ENCODE measurements at places on chromosomes 4 and X.

DNA sequence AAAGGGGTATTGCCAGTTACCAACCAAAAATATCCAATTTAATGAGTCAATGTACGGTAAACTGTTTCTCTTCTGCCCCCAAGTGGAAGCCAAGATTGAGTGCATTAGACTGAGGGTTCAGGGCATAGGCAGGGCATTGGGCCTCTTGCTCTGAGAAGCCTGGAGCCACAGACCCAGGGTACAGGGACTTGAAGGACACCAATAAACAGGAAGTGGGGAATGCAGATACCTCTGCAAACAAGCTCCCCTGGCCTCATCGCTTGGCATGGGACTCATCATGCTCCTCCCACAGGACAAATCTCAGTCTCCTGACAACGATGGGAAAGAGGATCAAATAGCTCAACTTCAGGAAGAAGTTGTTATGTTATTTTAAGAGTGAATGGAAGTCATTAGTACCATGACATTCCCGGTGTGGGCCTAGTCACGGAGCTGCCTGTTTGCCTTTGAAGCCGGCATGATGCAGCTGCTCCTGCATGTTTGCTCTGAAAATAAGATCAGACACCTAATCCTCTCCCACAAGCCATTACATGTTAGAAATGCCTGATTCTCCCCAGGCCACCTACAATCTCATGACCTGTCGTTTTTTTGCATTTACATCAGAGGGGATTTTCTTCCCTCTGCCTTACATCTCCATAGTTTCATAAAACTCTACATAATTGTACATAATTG is 224.2 kb downstream of the RCHY1 start:
- DNase-seq, result peak; percentile 10

GRCh38 chrX:75061701-75062100 is 94.4 kb downstream of the ABCB7 start:
- no peak for DNase-seq

DNA sequence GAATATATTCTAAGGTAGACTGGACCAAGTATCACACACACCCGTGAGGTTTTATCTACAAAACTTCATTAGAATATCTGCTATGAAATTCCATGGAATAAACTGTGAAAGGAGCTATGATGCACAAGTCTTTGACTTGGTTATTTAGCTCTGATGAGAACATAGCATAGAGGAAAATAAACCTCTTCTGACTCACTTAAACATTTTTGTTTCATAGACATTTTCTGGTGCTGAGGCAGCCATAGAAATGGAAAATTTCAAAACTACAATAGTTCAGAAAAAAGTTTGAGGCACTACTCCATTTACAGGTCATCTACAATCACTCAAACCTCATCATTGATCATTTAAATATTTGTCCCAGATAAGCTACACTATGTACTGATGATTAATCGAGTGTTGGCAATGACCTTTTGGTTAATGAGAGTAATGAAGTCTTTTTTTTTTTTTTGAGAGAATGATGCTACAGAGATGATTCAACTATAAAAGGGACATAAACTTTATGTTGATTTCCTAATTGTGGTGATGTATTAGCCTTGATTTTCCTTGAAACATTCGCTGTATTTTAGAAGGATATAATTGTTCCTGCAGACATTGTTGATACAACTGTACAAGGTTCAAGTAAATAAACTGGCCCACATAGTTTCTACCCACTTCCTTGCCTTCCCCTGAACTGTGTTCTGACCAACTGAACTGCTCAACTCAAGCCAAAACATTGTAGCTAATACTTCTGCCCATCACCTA is 77.5 kb downstream of the AREG start:
- DNase-seq, result no peak

- peak; percentile 68 for DNase-seq
Observed at GRCh38 chrX:129637217-129638109, 17.3 kb downstream of the APLN start.

DNA sequence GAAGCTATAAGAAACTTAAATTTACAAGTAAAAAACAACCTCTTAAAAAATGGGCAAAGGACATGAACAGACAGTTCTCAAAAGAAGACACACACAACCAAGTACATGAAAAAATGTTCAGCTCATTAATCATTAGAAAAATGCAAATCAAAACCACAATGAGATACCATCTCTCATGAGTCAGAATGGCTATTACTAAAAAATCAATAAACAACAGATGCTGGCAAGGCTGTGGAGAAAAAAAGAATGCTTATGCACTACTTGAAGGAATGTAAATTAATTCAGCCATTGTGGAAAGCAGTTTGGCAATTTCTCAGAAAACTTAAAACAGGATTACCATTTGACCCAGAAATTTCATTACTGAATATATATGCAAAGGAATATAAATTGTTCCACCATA is 666.3 kb upstream of the GRIA3 start:
- no peak for DNase-seq

DNA sequence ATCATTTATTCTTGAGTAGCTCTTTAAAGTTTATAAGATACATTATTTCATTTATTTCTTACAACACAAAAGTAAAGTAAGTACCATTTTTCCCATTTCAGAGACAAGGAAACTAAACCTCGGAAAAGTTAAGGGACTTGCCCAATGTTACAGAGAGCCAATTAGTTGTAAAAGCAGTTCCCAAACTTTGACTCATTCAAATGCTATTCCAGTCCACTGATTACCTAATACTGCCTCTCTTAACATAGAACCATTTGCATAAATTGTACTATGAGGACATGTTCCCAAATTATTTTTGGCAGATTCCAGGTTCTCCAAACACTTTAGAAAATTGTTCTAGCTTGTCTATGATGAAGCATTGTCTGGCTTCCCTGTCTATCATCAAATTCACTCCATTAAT is 45.6 kb upstream of the GRIA3 start:
- DNase-seq, result peak; percentile 39

DNA sequence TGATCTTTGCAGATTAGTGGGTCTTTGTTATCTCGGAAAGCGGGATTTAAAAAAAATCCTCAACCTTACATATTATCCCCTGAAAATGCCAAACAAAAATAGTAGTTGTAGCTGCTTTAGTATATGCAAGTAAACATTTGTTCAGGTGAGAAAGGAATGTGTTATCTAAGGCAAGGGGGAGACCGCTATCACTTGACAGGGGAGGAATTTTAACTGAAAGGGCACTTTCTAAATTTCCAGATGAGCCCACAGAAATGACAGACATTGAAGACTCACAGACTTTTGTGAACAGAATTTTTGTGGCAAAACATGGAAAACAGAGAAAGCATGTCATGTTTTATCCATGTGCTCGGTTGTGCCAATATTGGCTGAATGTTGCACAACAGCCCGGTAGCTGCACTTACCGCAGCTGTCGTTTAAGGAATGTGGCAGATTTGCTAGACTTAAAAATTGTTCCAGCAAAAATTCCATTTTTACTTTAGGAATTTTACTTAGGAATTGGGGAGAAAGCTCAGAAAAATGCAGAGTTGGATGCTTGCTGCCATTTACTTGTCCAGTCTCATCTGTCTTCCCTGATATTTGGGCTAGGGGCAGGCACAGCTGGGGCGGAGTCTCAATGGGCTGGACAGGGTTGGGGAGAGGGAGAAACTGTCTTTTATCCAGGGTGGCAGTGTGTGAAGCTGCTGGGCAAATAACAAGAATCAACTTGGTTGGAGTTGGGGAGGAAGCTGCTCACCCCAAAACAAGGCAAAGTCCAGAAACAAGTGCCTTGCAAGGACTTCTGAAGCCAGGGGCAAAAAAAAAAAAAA is 94.6 kb upstream of the RPS6KA3 start:
- DNase-seq, result peak; percentile 40

DNA sequence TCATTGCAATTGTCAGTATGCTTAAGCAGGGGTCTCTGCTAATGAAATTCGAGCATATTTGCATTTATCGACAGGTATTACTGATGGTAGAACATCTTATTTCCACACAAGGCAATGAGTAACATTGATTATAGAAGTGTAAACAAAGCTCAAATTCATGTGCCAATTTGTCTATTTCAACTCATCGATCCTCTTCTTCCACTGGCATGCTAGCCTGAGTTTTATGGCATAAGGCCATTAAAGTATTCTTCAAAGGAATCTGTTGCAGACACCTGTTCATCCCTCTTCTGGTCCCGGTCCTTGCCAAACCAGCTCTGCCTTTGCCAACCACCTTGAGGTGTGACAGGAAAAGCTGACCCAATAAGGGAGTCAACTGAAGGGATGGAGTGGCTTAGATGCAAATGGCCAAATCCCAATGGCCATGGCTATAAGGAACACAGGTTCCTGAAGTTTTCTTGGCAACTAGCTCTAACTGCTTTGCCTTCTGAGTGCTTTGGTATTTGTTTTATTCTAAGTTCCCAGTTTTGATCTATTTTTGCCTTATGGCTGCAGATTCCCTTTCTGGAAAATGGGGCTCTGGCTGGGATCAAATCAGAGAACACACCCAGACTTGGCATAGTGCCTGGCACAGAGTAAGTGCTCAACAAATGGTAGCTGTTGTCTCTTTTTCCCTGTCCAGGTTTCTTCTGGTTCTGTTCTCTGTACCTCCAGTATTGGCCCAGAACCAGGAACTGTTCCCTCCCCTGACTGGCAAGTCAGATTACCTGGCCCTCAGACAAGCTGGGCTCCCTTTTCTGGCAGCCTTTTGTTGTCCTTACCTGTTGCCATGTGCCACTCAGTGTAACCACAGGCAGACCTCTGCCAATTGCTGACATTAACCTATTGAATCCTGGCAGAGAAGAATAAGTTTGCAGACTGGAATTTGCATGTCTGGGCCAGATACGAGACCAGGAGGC is 63.1 kb downstream of the RTL9 start:
- DNase-seq, result no peak

- no peak for DNase-seq
Observed at GRCh38 chr4:127843704-127844600, 36.7 kb upstream of the PLK4 start.

GRCh38 chrX:110188701-110189558 is 129.0 kb downstream of the AMMECR1 start:
- DNase-seq, result no peak

GRCh38 chr4:151166636-151167035 is 67.2 kb downstream of the RPS3A start:
- no peak for DNase-seq

DNA sequence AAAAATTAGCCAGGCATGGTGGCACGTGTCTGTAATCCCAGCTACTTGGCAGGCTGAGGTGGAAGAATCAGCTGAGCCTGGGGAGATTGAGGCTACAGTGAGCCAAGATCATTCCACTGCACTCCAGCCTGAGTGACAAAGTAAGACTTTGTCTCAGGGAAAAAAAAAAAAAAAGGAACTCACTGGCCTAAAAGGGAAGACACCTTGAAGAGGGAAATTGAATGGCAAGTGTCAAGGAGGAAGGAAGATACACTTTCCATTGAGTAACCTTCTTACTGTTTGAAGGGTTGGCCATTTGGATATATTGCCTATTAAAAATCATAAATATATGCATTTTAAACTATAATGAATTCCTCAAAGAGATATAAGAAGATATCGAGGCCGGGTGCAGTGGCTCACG is 147.5 kb upstream of the FAM241A start:
- no peak for DNase-seq

GRCh38 chr4:182578402-182578801 is 335.2 kb downstream of the TENM3 start:
- peak; percentile 24 for DNase-seq

GRCh38 chrX:123193101-123193500 is 9.0 kb downstream of the GRIA3 start:
- no peak for DNase-seq

DNA sequence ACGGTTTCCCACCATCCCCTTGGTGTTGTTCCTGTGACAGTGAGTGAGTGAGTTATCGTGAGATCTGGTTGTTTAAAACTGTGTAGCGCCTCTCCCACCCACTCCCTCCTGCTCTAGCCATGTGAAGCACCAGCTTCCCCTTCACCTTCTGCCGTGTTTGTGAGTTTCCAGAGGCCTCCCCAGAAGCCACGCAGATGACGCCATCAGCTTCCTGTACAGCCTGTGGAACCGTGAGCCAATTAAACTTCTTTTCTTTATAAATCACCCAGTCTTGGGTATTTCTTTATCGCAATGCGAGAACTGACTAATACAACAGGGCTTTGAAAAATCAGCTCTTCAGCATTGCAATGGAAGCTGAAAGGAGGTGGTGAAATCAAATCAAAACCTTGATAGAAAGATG is 50.0 kb downstream of the FGFBP1 start:
- DNase-seq, result no peak

- DNase-seq, result no peak
Observed at GRCh38 chrX:19683358-19683757, 168.1 kb upstream of the MAP3K15 start.

- DNase-seq, result no peak
Observed at GRCh38 chrX:108312011-108312410, 126.2 kb downstream of the COL4A6 start.

DNA sequence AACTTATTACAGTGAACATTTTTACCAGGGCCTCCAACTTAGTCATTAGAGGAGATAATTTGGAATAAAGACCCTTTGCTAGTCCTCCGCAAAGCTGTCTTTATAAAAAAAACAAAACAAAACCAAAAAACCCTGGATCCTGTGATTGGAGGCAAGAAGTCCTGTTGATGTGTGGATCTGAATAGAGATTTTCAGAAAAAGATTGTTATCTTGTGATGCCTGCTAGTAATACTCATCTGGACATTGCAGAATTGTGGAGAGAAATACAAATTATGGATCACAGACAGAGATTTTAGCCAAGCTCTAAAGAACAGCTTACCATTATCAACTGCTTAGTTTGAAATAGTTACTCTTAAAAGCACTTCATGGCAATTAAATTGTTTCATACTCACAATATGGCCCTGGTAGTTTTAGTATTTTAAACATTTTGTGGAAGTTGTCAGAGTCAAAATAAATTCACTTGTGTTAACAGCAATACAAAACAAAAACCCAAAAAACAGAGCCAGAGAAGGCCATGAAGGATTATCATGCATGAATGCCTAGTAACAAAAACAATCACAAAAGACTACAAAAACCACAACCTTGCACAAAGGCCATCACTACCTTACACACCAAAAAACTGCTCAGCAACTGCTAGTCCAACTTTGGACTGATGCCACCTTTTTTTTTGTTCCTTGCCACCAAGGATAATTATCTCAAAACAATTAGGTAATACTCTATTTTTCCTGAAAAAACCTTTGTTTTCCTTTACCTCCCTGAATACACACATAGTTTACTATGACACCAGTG is 514.5 kb upstream of the SLIT2 start:
- no peak for DNase-seq

DNA sequence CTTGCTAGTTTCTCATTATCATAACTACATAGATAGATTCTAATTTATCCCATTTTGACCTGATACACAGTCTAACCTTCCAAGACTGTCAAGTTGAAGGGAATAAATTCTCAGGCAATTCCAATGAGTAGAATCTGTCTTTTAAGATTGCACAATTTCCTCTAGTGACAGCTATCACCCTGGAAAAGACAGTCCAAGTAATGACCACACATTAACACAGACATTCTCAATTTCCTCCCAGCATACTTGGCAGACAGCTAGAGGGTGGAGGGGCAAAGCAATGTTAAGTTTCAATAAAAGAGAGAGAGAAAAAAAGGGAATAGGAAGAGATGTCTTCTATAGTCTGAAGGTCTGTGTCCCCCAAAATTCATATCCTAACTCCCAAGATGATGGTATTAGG is 234.7 kb downstream of the LDB2 start:
- peak; percentile 57 for DNase-seq

DNA sequence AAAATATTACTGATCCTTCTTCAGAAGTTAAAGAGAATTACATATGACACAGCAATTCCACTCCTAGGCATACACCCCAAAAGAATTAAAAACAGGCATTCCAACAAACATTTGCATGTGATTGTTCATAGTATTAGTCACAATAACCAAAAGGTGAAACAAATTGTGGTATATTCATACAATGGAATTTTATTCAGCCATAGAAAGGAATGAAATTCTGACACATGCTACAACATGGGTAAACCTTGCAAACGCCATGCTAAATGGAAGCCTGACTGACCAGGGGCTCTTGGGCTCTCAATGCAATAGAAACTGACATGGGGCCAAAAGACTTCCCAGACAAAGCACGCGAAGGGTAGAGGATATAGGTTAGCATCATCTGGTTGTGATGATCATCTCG is 62.1 kb upstream of the S100G start:
- no peak for DNase-seq
